AG08395 (cell line): ENCODE measurements at places on chromosomes 11 and 22.

- DNase-seq: no peak
Measured at GRCh38 chr11:118763041-118763440, 27.9 kb downstream of the DDX6 start.

DNA sequence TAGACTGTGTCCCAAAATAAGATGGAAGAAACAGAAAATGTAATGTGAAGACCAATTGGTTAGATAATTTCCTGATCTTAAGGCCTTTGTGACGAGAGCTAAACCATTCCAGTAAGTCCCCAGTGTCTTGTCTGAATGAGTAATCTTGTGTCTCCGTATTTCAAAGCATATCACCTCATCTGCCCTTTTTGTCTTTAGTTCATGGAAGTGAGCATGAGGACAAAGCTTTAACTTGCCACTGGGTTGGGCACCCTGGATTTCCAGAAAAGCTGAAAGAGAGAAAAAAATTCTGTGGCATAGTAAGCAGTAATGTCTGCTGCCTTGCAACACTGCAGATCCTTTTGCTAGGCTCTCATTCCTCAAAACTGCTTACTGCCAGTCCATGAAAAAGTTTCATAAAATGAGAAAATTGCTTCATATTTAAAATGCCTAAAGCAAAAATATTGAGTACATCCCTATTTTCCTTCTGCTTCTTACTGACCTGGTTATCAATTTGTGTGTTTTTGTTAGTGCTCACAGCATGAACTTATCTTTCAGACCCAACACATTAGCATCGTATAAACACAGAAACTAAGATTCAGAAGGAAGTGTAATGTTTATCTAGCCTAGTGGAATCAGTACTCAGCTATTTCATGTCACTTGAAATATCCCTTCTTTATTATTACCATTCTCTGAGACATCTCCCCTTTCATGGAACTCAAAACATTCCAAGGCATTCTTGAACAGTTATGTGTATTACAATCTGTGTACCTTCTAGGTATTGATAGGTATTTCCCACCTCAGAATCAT, 5.3 kb downstream of the CASP12 start:
- no peak for DNase-seq

DNA sequence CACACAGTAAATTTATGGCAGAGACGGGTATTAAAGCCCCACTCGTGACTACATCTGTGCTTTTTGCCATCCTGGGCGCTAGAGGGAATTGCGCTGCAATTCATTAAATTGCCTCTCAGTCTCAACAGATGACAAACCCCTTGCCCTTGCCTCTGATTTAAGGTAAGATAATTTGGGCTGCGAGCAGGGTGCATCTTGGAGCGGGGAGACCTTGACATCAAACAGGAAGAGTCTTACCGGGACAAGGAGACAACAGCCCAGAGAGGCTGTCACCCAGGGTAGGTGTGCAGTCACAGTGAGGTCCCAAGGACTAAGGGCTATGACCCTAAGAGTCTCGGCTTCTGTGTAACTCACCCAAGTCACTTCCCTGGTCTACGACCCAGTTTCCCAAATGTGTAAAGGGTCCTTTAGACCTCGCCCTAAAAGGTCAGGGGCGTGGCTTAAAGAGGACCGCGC, 449 bp upstream of the TOM1 start:
- DNase-seq: peak; percentile 20

DNA sequence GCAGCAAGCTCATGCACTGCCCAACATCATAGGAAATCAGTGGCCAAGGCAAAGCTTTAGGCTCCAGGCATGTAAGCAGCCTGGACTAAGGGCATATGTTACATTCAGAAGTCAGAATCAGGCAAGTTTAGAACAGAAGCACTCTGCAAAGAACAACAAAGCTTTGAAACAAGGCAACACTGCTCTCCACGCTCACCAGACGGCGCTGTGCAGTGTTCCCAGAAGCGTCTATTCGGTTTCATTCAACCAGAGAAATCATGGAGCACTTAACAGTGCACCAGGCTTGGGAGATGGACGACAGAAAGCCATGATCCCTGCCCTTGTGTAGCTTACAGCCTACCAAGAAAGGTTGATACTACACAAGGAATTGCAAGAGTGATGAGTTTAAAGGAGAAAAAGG, 555.8 kb downstream of the BUD13 start:
- peak; percentile 21 for DNase-seq

GRCh38 chr22:42492323-42492690, 27.3 kb downstream of the RRP7A start:
- DNase-seq: no peak

GRCh38 chr11:72759468-72759985, 7.3 kb upstream of the ARAP1 start:
- DNase-seq: no peak

DNA sequence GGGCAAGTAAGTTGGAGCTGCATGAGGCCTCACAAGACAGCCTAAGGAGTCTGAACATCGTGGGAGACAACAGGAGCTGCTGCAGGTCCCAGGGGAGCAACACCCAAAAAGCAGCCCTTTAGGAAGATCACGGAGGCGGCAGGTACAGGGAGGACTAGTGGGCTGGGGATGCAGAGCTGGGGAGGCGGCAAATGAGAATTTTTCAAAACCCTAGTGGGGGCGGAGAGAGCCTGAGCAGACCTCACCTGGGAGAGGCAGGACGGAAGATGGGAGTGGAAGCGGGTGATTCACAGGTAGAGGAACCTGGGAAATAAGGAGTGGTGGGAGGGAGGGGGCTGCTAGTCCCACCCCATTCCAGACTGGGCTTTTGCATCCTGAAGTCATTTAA, 42.1 kb downstream of the DKK3 start:
- no peak for DNase-seq
